NCI-H1105 treated with DMSO at 0.1 percent for 48 hours (cell line): ENCODE measurements at places on chromosomes 3 and 15.

DNA sequence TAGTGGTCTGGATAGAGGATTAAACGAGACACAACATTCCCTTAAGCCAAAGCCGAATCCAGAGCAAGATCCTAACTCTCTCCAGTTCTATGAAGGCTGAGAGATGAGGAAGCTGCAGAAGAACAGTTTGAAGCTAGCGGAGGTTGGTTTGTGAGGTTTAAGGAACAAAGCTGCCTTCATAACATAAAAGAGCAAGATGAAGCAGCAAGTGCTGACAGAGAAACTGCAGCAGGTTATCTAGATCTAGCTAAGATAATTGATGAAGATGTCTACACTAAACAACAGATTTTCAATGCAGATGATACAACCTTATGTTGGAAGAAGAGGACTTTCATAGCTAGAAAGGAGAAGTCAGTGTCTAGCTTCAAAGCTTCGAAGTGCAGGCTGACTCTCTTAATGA lies 14.8 kb upstream of the GASK1A start:
- no peak for DNase-seq

DNA sequence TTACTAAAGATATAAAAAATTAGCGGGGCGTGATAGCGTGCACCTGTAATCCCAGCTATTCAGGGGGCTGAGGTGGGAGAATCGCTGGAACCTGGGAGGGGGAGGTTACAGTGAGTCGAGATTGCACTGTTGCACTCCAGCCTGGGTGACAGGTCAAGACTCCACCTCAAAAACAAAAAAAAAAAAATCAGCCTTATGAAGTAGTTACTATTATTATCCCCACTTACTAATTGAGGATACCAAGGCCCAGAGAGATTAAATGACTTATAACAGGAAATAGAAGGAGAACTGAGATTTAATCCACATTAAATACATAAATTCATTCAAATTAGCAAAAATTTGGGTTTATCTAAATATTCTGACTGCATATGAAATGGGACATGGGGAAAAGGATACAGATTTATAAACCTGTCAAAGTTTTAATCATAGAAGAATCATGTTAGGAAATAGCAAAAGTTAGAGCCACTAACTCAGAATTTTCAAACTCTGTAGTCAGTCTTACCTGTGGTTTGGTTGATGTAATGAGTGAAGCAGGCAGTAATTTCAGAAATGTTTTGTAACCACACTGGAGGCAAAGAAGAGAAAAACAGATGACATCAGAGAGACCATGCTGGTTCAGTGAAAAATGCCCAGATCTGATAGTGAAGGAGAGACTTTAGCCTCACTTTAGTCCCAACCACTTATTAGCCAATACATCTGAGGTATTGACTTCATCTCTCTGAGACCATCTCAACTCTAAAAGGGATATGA lies 25.0 kb upstream of the ACAP2 start:
- no peak for DNase-seq

GRCh38 chr3:120678331-120678947 lies 3.6 kb downstream of the HGD start:
- no peak for DNase-seq

DNA sequence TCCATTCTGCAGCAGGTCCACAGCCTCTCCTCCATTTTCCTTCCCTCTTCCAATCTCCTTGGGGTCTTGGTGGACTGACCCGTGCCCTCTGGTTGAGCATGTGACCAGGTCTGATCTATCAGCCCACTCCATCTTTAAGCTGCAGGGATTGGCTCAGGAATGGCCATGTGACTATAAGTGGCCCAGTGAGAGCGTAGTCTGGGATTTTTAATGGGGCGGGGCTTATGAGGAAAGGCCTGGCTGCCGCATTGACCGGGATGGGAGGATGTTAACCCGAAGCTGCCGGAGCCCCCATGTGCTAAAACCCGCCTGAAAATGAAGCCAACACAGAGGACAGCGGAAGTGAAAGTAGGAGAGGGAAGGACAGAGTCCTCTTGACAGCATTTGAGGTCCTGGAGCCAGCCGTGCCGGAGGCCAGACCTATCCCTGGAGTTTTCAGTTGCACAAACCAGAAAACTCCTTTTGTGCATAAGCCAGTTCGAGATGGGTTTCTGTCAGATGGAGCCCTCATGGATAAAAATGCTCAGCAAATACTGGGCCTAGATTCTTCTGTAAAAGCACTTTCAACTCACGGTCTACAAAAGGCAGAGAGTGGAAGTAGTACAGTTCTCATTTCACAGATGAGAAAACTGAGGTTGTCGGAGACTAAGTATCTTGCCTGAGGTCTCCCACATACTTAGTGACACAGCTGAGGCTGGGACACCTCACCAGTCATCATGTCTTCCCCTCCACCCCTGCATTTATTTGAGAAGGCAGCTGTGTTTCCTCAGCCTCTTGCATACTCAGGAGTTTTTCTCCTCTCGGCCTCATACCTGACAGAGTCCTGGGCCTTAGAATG lies 61.9 kb downstream of the ATP2B2 start:
- DNase-seq: no peak

- DNase-seq: no peak
Measured at GRCh38 chr3:179981646-179982045, 55.1 kb downstream of the PEX5L start.

GRCh38 chr15:85037641-85038040 lies 56.0 kb downstream of the PDE8A start:
- no peak for DNase-seq

DNA sequence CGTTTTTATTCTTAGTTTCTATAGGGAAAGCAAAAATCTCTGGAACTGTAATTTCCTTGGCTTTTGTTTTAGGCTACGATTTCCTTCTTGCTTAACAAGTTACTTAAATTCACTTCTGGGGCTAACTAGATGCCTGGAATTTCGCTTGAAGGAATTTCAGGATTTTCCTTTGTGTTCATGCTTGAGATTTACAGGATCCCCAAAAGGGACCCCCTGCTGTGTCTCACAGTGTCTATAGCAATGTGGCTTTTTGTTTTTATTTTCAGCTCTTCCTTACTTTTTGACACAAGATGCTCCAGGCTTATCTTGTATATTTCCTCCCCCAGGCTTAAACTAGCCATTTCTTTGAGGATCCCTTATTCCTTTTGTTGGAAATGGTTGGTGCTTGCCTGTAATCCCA lies 95.5 kb upstream of the DPPA4 start:
- no peak for DNase-seq

GRCh38 chr3:122794779-122795673 lies at the start of gene SLC49A4:
Gene SLC49A4, plus strand, starts transcription at chr3:122795069. Its CDS starts 124 bp downstream, at chr3:122795193.
- DNase-seq: no peak

GRCh38 chr3:62586356-62586755 lies 213.0 kb upstream of the FEZF2 start:
- DNase-seq: no peak

DNA sequence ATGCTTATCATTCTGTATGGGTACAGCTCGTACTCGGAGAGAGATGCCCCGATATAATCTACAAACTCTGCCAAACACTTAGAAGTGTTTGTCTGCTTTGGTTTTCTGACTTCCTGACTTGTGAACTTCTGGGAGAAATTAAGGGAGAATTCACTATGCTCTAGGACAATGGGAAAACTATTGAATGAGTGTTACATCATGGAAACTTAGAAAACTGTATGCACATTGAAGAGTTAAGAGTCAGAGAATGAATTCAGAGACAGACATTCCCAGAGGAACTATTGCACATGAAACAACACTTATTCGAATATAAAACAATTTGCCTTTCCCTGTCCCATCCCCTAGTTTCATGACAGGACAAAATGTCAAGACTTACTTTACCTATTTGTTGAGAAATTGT lies 57.8 kb downstream of the DTWD1 start:
- no peak for DNase-seq

DNA sequence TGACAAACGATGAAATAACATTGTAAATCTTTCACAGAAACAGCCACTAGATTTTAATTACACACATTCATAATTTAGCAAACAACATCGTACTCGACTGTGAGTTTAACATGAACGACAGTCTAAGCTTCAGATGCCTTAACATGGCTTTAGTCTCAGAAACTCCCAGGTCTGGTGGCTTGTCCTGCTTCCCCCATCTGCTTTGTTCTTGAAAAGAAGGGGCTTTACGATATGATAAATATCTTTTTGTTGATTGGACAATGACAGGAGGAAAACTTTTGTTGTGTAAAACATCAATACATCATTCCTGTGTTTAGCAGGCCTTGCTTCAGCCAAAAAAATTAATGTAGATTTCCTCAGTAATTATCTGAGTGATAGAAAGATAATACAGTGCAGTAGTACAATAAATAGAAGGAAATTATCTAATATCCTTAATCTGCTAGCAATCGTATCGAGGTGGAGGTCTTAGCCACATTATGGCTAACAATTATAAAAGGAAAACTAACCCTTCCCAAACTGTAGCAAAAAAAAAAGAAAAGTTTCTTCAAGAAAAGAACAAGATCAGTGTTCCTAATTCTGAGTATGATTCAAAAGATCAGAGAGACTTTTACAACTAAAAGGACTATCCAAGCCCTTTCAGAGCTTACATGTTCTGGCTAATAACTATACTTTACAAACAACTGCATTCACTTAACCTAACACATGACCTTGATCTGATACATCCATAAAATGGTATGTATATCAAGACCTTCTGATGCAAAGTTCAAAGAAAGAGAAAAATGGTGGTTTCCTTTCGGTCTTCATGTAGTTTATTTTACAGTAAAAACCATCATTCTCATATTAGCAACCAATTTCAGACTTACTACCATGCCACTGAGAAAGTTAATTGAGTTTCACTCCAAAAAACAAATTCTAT lies 535.7 kb downstream of the FOXP1 start:
- no peak for DNase-seq
